ENCODE measurements at places on chromosomes 13 and 19.

GRCh38 chr13:99955107-99955746, 16.3 kb downstream of the ZIC5 start:
- DNase-seq = no peak

GRCh38 chr19:1455336-1456120, 5.6 kb downstream of the APC2 start:
- DNase-seq = peak; percentile 37

DNA sequence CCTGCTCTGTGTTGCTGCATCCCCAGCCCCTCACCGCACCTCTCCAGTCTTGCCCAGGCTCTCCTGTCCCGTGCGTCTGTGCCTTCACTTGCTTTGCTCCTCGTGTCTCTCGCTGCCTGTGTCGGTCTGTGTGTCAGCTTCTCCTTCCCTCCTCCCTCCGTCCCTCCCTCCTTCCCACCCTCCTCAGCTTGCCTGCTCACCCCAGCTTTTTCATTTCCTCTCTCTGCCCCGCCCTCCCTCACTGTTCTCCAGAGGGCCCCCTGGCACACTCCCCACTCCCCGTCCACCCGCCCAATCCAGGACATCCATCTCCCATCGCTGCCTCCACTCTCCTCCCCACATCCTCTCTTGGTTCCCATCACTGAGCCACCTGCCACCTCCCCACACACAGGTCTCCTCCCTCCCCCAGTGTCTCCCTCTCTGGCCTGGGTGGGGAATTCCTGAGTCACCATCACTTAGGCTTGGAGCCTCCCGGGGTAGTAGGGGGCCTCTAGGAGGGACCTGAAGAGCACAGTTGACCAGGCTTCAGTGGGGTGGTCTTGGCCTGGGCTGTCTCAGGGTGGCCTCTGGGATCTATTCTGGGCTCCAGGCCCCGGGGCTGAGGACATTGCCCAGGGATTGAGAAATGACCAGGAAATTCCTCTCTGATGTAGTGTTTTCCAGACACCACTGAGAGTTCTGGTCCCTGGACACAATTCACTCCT, at the start of gene PTGIR:
Gene PTGIR (minus strand): TSS at position 132 of the 704 bp plus-strand sequence. CDS start 864 bp downstream, outside the sequence.
- no peak for DNase-seq

- no peak for DNase-seq
These were observed 3.3 kb upstream of the IGFL2 start for GRCh38 chr19:46144756-46145155.

GRCh38 chr19:58563823-58564222, 5.4 kb upstream of the UBE2M start:
- DNase-seq = no peak

DNA sequence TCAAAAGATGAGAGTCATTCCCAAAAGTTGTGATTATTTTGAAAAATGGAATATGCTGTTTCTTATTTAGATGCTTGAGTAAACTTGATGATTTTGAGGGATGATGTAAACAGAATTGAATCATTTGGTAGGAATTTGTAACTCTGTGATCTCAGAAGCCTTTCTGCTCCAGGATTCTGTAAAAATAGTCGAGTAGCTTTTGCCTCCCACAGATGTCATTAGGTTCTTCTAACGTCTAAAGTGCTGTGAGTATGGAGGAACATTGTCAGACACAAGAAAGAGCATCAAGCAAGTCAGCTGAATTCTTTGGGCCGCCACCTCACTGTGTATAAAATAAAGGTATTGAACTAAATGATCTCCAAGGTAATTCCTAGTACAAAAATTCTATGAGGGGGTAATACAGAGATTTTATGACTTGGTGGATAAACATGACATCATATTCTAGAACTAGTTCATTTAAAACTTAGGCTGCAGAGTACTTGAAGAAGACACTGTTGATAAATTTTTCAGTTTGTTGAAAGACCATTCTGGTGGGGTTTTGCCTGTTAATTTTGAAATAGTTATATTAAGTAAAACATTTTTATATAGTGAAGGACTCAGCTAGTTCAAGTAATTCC, 1.4 kb upstream of the GPR183 start:
- DNase-seq = no peak

All from CD8-positive, alpha-beta memory T cell (primary cell).